ENCODE measurements at places on chromosomes 5 and 9. TPM values are rescaled to one million over a fixed set of nuclear protein-coding genes. Genes with fewer than 3 reads are reported as not detected.

Gene SUSD1
- total RNA-seq: 38.0 TPM

Gene SIT1
- not detected for total RNA-seq

Gene SPINK6
- total RNA-seq: not detected

Gene MUSK
- total RNA-seq: not detected

Gene SELENOP
- 4.9 TPM for total RNA-seq

Gene PCDH1
- total RNA-seq: 211 TPM

Gene SLC6A18
- total RNA-seq: not detected

Gene IFNA13
- total RNA-seq: not detected

Gene IL31RA
- 1.6 TPM for total RNA-seq

Gene GPR21
- 1.3 TPM for total RNA-seq

Measured in vein endothelial cell (primary cell).